ENCODE measurements at places on chromosomes 3 and 15. TPM values are rescaled to one million over a fixed set of nuclear protein-coding genes. Genes with fewer than 3 reads are reported as not detected.

Gene PPP4R2
- polyA plus RNA-seq, result 45.8 TPM

DNA sequence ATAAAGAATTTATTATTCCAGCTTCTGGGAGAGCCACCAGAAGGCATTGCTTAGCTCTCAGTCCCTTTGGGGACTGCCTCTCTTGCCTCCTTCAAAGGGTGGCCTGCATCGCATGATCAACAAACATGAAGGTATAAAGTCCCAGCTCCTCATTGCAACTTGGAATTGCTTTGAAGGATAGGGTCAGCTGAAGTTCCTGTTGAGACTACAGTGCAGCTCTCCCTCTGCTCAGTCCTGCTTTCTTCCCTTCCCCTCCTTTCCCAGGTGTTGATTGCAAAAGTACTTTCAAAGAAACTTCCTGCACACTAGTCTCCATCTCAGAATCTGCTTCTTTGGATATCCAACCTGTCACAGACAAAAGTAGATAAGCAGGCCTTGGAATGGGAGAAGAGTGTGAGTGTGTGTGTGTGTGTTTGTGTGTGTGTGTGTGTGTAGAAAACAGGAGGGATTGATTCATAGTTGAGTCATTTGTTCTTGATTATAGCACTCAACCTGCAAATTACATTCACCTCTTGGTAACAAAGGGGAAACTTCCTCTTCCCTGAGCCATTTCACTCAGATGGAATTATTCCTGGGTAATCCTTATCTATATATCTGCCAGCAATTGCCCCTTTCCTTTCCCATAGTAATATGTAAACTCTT is 13.7 kb downstream of the CCR8 start:
- DNase-seq, result no peak

DNA sequence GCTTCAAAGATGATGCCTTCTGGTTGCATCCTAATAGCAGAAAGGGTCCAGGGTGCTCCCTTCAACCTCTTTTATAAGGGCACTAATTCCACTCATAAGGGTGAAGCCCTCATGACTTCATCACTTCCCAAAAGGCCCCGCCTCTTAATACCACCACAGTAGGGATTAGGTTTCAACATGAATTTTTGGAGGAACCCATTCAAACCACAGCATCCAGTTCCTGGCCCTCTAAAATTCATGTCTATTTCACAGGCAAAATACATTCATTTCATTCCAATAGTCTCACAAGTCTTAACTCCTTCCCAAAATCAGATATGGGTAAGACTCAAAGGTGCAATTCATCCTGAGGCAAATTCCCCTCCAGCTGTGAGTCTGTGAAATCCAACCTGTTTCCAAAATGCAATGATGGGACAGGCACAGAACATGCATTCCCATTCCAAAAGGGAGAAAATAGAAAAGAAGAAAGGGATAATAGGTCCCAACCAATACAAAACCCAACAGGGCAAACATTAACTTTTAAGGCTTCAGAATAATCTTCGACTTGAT is 124.0 kb downstream of the ATP1B3 start:
- DNase-seq, result no peak

DNA sequence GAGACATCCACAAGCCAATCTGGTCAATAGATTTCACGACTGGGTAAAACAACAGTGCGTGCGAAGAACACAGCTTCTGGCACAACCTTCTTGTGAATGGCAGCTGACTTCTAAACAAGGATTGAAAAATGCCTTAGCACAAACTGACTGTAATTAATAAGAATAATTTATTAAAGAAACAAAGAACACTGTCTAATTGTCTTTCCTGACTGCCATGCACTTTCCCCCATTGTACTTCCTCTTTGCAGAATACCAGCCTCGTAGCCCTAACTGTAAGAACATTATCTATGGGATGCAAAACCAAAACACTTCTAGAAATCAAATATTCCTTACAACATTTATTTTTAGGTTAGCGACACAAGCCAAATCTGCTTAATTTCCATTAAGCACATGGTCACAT is 6.5 kb downstream of the FOXP1 start:
- DNase-seq, result no peak

Gene MKRN2OS
- not detected for polyA plus RNA-seq

DNA sequence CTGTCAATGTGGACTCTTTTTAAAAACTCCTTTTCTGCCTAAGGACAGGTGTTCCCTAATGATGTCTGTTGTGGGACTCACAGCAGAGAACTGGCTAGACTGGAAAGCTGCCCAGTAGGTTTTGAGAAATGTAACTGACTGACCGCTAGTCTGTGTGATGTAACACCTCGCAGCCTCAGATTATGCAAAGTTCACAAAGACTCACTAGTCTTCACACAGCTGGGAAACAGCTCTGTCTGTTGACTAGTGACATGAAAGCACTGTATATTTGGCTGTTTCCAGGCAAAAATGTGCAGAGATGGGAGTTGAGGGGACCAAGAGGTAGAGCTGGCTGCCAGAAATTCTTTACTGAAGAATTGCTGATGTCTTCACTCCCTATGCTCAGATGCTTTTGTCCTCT is 10.3 kb downstream of the PDZRN3 start:
- DNase-seq, result no peak

DNA sequence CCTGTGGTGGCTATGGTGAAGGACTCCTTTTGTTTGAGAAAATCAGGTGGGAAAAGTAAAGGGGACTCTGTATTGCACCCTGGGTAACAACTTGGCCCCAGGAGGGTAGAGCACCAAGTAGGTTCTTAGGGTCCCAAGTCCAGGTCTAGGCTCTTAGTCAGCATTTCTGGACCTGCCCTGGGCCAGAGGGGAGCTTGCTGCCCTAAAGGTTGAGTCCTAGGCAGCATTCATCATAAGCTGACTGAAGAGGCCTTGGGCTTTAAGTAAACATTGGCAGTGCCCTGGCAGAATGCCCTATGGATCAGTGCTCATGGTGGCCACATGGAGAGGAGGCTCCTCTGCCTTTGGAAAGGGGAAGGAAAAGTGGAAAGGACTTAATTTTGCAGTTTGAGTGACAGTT is 268.5 kb upstream of the CTNNB1 start:
- no peak for DNase-seq

Gene NRROS
- polyA plus RNA-seq, result 3.5 TPM

DNA sequence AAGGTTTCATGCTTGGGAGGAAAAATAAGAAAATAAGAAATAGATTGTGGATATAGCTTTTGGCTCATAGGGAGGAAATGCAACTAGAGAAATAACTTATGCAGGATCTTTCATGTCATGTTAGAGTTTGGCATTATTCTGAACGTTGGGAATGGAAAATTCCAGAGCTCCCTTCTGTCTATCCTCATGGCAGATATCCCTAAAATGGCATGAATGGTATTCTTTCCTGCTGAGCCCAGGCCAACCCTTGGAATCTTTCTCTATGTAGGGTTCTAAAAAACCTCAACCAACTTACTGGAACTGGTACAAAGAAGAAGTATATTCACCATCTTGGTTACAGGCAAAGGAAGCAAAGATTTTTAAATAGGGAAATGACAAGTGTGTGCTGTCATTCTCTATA is 212.5 kb downstream of the CHST2 start:
- no peak for DNase-seq

Gene ADPRH
- polyA plus RNA-seq, result 2.5 TPM
